SW480 (cell line): ENCODE measurements at places on chromosomes 3 and 15.
A peak's percentile ranks its signal among the peaks of the same experiment; 100 is the strongest.

GRCh38 chr15:57133127-57133968 lies 214.9 kb downstream of the TCF12 start:
- peak; percentile 88 for DNase-seq

DNA sequence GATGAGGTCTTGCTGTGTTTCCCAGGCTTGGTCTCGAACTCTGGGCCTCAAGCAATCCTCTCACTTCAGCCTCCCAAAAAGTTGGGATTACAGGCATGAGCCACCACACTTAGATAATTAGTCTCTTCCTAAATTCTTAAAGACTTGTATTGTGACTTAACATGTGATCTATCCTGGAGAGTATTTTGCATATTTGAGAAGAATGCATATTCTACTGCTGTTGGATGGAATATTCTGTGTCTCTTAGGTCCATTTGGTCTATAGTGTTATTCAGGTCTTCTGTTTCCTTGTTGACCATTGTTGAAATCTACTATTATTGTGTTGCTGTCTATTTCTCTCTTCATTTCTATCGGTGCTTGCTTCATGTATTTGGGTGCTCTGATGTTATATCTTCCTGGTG lies 60.1 kb upstream of the VILL start:
- no peak for DNase-seq

GRCh38 chr15:83320404-83320803 lies 35.9 kb upstream of the BNC1 start:
- no peak for DNase-seq

GRCh38 chr15:59203657-59204056 lies 3.0 kb upstream of the LDHAL6B start:
- no peak for DNase-seq

- no peak for DNase-seq
These were observed 36.4 kb downstream of the UBP1 start for GRCh38 chr3:33403756-33404155.

DNA sequence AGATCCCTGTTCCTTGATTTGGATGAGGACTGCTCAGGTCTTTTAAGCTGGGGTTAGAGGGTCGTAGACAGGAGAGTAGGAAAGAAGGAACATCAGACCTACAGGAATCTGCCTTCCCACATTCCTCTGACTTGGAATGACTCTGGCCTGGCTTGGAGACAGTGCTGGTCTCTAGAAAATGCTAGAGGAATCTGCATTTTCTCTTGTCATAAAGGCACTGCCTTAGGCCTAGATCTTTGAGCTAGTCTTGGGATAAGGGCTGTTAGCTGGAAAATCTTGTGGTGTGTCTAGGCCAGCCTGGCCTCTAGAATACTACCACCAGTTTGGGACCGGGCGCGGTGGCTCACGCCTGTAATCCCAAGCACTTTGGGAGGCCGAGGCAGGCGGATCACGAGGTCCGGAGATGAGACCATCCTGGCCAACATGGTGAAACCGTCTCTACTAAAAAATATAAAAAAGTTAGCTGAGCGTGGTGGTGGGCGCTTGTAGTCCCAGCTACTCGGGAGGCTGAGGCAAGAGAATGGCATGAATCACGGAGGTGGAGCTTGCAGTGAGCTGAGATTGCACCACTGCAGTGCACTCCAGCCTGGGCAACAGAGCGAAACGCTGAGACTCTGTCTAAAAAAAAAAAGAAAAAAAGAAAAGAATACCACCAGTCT lies 17.3 kb upstream of the BSN start:
- DNase-seq, result no peak

- DNase-seq, result peak; percentile 85
These were observed at the start of gene SELENOS for GRCh38 chr15:101277038-101277822. Gene SELENOS, minus strand, starts transcription at chr15:101277485. Its CDS starts 68 bp downstream, at chr15:101277417.

DNA sequence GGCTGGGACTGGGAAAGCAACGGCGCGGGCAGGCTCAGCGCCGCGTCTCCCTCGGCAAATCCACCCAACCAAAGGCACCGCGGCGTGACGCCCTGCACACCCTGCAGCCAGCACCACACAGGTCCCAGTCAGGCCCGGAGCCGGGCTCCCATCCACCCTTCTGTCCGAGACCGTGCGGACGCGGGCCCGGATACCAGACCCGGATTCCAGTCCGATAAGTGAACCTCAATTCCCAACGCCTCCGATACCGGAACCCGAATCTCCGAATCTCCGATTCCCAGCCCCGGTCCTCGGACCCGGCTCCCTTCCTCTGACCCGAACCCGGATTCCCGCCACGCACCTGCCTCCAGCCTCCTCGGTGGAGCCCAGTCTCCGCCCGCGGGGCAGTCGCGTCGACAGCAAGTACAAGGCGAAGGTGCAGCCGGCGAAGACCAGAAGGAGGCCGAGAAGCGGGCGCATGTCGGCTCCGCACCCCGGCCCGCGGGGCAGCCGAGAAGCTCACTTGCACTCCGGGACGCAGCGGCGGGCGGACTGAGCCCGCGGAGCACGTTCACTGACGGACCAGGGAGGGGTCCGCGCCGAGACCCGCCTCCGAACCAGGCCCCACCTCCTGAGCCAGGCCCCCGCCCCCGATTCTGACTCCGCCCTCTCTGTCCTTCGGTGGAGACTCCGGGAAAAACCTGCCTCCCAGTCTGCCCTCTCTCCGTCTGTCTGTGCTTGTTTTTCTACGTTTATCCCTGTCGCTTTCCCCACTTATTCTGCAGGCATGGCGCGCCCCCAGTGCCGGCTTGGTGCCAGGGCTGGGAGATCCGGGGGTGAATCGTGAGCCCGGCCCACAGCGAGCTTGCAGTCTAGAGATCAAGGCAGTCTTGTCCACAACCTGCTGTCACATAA lies at the start of gene TMEM41A:
Gene TMEM41A, minus strand, starts transcription at position 533 of the 894 bp plus-strand sequence. Its CDS starts 74 bp downstream, at position 459.
- DNase-seq, result peak; percentile 92

DNA sequence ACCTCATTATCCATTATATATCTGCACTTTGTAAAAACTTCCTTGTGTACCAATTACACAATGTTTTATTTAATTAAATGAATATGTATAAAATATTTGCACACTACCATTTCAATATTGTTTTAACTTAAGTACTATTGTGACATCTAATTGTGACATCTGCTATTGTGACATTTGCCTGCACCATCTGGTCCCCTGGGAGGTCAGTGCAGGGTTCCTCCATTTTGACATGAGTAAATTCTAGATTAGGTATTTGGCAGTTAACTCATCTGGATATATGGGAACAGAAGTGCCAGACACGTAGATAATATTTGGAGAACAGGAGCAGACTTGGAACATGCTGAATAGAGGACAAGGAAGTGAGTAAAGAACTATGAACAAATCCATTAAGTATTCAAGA lies 332.1 kb downstream of the VGLL3 start:
- DNase-seq, result no peak

GRCh38 chr15:45550436-45550835 lies 27.9 kb upstream of the SLC30A4 start:
- no peak for DNase-seq

DNA sequence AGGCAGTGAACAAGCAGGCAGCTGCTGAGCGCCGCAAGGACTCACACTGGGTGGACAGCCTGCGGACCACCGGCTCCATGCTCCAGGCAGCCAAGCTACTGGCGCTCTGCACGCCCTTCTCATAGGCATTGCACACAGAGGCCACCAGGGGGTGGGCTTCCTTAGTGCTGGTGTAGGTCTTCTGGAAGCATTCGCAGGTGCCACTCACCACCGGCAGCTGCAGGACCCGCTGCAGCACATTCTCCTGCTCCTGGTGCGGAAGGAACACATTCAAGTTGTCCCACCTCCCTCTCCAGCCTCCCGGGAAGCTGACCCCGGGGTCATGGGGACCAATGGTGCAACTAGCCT lies 6.0 kb downstream of the PLIN1 start:
- DNase-seq, result no peak

- no peak for DNase-seq
These were observed 138.5 kb upstream of the STRIT1 start for GRCh38 chr3:155431856-155432570.

GRCh38 chr15:71325481-71325880 lies 210.2 kb downstream of the THSD4 start:
- DNase-seq, result no peak

- DNase-seq, result no peak
These were observed 964.7 kb downstream of the TUSC7 start for GRCh38 chr3:117674321-117674720.

DNA sequence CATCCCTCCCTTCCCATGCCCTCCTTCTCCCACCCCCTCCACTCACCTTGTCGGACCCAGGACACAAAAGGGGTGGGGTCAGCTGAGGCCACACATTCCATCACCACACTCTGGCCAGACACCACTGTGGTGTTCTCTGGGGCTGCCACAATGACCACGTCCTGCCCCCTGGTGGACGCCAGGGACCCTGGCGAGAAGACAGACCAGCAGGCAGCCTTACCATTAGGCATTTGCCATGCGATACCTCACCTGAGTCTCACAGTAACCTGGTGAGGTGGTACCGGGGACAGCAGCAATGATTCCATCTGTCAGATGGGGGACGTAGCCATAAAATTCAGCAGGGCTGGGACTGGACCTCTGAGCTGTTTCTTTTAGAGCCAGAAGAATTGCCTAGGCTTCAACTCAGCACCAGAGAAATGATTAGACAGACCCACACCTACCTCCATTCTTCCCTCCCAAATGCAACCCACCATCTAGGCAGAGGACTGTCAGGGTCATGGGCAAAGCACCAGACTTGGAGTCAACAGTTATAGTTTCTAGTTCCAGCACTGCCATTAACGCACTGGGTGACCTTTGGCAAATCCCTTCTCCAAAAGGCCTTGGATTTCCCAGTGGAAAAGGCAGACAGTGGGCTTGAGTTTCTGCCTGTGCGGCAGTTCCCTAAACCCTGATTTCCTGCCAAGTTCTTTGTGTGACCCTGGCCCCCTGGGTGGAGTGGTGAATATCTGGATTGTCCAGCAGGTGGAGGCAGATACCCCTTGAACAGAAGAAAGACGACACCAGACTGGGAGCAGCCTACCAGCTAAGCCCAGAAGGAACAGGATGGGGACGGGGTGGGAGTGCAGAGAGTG lies 21.8 kb downstream of the IGDCC4 start:
- DNase-seq, result peak; percentile 60

DNA sequence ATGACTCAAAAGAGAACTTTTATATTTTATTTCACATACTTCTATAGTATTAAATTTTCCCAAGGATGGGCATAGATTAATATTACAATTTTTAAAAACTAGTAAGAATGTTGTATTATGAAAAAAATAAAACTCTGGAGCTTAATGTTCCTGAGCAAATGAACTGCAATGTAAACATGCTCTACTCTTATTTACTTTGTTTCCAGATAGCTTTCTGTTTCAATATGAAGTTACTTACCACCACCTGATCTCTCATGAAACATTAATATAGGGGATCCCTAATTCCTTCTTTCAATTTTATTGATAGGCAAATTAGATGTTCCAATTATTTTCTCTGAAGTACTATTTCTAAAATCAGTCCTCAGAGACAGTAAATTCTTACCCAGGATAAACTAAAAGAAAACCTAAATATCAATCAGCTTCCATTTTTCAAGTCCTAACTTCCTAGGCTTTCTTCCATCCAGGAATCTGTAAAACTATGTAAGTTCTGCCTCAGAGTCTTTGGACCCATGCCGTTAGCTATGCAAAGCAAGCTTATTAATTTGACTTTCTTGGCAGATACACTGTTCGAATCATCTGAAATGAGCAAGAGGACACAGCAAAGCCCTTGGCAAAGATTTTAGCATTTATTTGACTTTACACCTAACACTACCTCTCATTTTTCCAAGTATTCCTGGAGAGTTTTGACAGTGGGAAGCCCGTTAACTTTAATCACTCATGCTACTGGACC lies 93.2 kb downstream of the PLCH1 start:
- DNase-seq, result no peak

DNA sequence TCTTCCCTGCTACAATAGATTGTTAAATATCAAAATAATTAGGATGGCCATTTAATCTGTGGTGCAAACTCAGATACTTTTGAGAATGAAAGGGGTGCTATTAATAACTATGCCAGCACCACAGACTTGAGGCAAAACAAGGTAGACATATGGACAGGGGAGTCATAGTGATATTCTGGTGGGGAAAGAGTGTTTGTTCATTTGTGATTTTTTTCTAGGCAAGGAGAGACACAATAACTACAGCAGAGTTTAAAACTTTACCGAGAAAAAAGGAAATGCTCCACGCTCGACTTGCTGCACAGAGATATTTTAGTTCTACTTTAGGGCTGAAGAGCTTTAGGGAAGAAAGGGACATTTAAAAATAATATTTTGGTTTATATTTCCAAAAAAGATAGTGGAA lies 611.2 kb upstream of the GRM7 start:
- no peak for DNase-seq

DNA sequence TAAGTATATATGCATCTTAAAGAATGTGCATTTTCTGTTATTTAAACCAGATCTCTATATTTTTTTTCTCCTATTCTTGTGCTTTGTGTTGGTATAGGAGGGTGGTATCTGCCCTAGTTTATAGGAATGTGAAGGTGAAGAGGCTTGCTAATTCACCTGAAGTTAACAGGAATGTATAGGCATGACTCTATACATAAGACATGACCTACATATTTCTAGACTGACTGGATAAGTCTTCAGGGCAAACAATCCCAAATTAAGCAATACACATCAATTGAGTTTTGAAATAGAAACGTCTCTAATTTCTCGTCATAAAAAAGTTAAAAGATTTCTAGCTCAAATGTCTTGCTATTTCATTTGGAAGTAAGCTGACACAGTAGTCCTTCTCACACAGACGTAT lies 410.0 kb downstream of the DIPK2A start:
- no peak for DNase-seq

DNA sequence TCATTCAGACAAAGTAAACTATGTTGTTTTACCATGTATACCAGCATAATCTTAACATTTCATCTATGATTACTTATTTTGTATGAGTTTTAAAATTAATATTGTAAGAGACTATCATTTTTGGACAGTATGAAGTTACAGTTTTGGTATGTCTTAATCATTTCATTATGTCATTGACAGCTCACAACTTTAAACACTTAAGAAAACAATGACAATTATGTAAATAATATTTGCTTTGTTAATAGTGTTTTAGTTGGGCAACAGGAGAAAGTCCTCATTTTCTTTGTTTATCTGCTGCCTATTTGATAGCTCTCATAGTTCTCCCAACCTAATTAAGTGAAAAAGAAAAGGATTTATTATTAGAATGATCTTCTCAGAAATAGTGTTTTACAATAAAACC lies 80.2 kb downstream of the MEF2A start:
- no peak for DNase-seq

DNA sequence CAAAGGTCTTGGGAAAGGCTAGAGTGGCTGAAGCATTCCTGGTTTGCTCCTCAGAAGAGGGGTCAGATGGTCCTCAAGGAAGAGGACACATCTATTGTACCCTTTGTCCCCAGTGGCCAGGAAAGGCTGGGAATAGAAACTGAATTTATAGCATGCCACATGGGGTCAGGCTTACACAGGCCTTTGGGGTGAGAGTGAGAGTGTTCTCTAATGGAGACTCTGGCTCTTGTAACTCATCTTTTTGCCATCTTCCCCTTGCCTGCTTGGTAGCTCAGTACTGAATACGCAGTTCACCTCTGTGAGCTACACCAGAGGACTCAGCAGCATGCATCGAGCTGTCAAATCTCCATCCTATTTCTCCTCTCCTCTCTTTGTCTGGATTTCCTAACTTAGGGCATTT lies 87.5 kb downstream of the ATP2B2 start:
- peak; percentile 38 for DNase-seq

GRCh38 chr3:23387286-23387918 lies 184.3 kb downstream of the UBE2E2 start:
- DNase-seq, result no peak
